ENCODE measurements at places on chromosomes 13 and 19.

DNA sequence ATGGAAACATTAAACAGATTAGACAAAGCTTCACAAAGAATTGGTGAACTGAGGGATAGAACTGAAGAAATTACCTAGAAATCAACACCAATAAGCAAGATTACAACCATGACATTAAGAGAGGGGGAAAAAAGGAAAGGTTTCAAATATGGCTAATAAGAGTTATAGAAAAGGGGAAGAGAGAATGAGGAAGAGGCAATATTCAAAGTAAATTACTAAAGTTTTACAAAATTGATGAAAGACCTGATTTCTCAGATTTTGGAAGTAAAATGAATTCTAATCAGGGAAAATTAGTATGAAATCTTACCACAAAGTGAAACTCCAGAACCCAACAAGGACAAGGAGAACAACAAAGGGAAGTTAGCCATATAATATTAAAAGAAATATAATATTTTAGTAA is 187.4 kb downstream of the NBEA start:
- DNase-seq, result no peak

DNA sequence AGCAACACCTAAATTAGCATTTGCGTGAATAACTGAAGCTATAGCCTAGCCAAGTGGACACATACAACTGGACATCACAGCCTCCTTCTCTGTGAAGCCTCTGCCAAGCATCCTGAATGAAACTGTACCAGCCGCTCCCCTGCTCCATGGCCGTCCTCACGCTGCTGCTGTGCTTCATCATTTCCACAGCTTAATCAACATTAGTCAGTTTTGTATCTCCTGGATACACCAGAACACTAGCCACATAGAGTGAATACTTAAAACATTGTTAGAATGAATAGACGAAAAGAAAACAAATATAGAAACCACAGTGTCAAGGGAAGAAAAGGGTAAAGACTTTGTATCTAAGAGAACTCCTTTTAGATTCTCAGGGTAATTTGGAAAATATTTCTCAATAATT is 1526.9 kb downstream of the EFNB2 start:
- DNase-seq, result peak; percentile 7

DNA sequence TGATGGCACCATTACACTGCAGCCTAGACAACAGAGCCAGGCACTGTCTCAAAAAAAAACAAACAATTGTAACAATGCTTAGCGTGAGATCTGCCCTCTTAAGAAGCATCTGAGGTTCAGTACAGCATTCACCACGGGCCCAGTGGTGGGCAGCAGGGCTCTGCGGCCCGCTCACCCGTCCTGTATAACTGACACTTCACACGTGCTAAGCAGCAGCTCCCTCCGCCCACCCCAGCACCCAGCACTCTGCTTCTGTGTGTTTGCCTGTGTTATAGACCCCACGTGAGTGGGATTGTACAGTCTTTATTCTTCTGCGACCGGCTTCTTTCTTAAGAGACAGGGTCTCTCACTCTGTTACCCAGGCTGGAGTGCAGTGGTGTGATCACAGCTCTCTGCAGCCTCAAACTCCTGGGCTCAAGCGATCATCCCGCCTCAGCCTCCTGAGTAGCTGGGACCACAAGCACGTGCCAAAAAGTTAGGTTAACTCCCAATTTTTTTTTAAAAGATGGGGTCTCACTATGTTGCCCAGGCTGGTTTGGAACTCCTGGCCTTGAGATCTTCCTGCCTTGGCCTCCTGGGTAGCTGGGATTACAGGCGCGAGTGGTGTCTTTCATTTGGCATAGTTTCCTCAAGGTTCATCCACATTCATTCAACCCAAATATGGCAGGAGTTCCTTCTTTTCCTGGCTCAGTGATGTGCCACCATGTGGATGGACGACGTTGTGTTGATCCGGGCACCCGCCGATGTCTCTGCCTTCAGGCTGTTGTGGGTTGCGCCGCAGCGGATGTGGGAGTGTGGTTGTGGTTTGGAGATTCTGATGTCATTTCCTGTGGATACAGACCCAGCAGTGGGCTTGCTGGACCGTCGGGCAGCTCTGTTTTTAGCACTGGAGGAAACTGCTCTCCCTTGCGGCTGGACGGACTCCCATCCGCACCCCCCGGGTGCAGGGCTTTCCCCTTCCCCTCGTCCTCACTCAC is 170.0 kb downstream of the KDM4B start:
- DNase-seq, result peak; percentile 76

DNA sequence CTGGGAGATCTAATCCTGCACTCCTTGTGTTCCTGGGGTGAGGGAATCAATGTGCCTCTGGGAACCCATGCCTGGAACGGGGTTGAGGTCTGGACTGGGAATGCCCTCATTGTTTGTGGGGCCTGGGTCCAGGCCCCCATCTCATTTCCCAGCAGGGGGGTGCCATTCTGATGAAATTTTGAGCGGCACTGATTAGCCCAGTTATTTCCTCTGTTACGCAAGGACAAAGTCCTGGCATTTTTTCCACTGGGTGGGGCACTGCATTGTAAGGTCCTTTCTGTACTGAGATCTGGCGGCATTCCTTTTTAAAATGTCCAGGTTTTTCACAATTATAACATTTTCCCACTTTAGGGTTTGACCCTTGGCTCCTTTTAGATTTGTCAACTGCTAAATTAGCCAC is 14.8 kb downstream of the FPR3 start:
- DNase-seq, result no peak

DNA sequence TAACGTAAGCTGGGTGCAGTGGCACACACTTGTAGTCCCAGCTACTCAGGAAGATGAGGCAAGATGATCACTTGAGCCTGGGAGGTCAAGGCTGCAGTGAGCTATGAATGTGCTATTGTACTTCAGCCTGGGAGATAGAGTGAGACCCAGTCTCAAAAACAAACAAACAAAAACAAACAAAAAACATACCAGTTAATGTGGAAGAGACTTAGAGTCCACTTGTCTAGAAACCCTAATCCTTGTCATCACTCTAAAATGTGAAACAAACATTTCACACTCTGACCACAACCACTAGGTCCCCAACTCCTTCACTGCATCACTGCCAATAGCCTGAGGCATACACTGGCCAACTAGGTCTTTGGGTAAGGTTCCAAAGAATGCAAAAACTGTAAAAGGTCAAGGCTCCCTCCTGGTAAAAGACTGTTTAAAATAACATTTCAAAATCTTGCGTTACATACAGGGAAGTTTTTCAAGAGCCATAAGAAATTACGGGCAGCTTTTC is 28.6 kb upstream of the CYP2B6 start:
- DNase-seq, result peak; percentile 35

DNA sequence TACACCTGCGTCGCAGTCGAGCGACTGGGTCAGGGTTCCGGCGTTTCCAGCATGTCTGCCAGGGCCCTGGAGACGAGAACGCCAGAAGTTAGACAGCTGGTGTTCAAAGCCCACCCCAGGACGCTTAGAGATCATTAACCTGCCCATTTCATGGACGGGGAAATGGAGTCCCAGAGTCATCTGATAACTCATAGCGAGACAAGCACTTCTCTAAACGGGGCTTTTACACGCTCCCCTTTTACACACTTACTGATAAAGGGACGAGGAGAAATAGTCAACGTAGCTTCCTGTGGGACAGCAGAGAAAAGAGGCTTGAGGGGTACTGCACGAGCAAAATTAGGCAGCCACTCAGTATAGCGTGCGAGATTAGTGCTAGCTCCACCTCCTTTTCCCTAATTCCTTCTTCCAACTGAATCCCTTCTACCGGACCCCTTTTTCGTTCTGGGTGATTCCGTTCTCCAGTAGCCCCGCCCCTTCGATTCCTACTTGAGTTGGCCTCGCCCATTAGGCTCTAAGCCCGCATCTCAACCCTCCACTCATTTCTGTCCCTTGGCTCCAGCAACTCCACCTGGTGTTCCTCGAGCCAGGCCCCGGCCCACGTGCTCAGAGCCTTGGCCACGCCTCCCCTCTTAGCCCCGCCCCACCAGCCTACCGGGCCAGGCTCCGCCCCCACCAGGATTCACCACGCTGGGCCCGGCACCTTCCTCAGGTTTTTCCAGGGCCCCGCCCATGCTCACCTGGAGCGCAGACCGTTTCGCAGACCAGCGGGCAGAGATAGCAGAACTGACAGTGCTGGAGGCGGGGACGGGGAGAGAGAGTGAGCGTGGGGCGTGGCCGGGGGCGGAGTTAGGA is 3.7 kb downstream of the HRC start:
- peak; percentile 36 for DNase-seq

- peak; percentile 86 for DNase-seq
Measured at GRCh38 chr19:47210689-47211316, 20.2 kb downstream of the BBC3 start.

GRCh38 chr13:29583073-29583785 is 12.3 kb downstream of the SLC7A1 start:
- no peak for DNase-seq

GRCh38 chr19:3353493-3353892 is 12.9 kb upstream of the NFIC start:
- DNase-seq, result no peak

DNA sequence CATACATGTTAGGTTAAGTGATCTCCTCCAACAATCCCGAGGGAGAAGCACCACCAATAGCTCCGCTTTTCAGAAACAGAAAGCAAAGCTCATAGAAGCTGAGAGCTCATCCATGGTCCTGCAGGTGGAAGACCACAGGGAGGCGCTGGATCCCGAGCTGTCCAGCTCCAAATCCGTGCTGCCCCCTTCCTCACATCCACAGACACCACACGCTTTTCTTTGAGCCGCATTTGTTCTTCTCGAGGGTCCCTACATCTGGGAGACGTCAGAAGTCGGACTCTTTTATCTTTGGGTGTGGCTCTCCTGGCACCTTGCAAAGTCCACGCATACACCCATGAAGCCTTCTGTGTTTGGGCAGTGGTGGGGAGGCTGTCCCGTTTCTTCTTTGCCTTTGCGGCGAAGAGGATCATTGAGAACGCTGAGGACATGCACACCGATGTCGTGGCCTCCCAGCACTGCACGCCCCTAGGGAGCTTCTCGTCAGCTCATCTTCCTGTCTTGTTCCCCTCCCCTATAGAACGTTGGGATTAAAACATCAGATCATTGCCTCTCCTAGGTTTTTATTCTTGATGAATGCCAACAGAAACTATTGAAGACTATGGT is 184.8 kb downstream of the TEX29 start:
- peak; percentile 2 for DNase-seq

GRCh38 chr13:30734439-30734838 is 904 bp upstream of the ALOX5AP start:
- no peak for DNase-seq

- no peak for DNase-seq
Measured at GRCh38 chr13:75486146-75487062, 4.4 kb upstream of the TBC1D4 start.

- DNase-seq, result peak; percentile 99
Measured at GRCh38 chr13:29923554-29924481, 73.4 kb upstream of the UBL3 start.

- peak; percentile 1 for DNase-seq
Measured at GRCh38 chr19:23203841-23204344, 46.3 kb downstream of the ZNF724 start.

DNA sequence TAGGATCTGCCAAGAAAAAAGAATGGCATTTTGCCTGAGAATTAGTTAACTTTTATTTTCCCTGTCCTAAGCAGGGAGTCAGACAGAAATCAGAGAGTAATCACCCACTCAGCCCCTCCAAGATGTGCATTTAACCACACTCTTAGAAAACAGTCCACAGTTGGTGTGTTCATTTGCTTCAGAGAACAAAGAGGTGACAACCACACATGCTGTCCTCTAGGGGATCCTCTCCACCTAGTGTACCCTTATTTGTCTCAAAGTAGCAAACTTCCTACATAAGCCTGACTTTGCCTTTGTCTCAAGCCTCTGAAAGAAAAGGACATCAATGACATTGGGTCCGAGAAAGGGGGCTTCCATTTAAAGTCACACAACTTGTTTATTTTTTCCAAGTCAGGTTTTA is 107.0 kb upstream of the RFC3 start:
- no peak for DNase-seq

DNA sequence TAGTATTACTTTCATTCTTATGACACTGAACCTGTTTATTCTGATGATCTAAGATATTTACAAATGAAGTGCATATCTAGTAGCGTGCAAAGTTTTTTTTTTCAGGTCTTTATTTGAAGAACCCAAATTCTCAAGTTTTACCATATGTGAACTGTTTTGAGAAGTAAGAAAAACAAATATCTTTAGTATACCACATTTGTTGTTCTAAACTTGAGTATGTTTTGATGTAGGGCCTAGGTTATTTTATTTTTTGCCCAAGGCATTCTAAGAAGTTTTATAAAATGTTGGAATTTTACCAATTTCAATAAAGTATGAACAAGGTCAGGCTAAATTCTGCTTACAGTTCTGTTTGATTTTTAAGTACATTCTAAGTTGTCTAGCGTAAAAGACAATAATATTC is 213.5 kb downstream of the PCCA start:
- no peak for DNase-seq
